NCI-H748 treated with DMSO at 0.1 percent for 48 hours (cell line): ENCODE measurements at places on chromosomes 1 and 21.

DNA sequence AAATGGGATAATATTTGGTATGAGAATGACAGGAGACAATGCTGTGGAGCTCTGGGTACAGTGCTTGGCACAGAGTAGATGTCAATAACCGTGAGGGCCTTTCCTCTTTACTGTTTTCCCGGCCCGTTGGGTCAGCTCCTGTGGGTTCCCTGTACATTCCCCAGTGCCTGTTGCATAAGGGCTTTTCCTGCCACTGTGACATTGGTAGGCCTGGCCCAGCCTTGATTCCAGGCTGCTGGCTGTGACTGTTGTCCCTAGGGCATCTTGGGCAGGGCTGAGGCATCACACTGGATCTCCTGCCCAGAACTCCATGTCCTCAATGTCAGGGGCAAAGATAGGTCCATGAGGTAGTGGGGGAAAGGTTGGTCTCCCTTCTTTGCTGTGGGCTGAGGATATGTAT, 25.8 kb upstream of the MYCL start:
- DNase-seq, result no peak

DNA sequence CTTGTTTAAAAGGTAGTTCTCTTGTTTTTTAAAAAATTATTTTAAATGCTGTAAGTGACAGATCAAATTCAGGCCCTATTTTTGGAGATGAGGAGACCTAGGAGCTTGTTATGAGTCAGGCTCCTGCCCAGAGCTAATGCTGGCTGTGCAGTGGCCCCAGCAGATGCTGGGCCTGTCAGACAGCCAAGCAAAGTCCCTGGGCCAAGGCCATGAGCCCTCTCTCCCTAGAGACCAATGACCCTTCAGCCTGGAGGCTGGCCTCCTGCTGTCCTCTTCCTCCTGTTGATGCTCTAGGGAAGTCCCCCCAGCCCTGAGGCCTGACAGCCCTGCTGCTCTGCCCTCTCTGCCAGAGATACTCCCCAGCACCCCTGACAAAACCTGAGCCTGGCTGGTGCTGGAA, 128.1 kb upstream of the CTTNBP2NL start:
- DNase-seq, result no peak

GRCh38 chr1:159081626-159082025, 5.1 kb upstream of the AIM2 start:
- DNase-seq, result no peak

GRCh38 chr1:86370601-86371022, 25.5 kb downstream of the ODF2L start:
- no peak for DNase-seq

DNA sequence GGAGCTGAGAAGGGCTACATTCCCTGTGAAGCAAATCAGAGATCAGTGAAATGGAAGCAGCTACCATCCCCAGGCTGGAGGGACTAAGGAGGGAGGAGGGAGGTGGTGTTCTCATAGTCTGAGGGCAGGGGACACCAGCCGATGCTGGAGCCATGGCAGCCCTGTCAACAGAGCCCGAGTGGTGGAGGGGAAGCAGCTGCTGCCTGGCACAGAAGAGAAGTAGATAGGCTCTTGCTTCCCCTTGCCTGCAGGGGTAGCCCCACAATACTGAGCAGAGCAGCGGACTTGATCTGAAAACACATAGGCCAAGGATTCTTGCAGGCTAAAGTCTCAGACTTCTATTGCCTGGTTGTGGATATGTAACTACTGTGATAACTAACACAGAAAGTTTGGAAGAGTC, 255.1 kb downstream of the FGGY start:
- DNase-seq, result no peak

GRCh38 chr1:117093091-117093534, 28.4 kb downstream of the TRIM45 start:
- DNase-seq, result no peak

DNA sequence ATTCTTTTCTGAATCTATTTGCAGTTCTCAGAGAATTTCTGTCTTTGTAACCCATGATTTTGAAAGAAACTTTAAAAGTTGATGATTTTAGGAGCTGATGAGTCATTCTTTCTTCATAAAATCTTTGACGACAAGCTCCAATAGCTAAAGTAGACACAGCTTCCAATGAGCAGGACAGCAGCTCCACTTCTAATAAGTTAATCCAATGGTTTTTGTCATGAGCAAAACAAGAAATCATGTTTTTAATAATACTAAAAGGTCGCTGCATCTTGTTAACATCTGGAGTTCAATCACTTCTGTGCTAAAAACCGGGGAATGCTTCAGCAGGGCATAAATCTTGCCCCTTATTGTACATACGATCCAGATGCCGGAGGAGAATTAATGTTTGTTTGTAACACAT, 48.9 kb upstream of the GORAB start:
- no peak for DNase-seq
